Tibial nerve (tissue), 4 donors: ENCODE measurements at places on chromosomes 4 and X.

DNA sequence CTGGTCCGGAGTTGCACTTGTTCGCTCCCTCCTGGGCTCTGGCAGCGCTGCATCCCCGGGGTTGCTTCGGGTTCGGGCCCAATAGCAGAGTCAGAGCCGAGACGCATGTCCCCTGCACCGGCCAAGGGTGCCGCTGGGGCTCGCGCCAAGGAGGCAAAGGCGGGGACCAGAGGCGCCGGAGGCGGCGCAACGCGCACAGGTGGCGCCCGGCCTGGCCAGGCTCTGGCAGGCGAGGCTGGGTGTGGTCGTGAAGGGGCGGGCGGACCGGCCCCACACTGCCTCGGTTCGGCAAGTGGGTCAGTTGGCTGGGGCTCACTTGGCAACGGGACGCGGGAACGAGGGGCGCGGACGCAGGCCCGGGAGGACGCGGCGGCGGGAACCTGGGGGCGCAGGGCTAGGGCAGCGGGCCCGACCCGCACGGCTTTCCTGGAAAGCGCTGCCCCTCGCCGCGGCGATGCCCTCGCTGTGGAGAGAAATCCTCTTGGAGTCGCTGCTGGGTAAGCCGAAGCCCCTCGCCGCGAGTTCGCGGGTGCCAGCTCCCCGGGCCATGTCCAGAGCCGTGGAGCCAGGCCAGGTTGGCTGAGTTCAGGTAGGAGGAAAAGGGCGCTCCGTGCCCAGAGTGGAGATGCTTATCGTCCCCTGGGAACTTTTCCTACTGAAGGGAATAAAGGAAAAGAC is at the start of gene CWH43:
TSS of gene CWH43 (plus strand) at position 300 of the 678 bp plus-strand sequence. CDS start at position 455, 155 bp downstream.
- no peak for DNase-seq

- no peak for DNase-seq
Measured at GRCh38 chr4:173685165-173685830, 155.3 kb upstream of the HAND2 start.

DNA sequence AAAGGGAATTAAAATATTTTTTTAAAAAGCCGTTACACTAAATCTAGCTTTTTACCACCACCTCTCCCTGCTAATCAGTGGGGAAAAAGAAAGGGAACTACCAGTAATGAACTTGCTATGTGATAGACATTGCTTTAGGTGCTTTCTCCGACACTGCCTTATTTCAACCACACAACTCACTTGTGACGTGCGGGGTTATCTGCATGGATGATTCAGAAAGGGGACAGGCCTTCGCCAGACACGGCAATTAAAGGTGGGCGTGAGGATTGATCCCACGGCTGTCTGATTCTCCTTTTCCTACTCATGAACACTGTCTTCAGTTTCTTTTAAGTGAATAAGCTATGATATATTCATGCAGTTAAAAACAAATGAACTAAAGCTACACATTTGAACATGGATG is 882 bp upstream of the CXCR3 start:
- DNase-seq: no peak

DNA sequence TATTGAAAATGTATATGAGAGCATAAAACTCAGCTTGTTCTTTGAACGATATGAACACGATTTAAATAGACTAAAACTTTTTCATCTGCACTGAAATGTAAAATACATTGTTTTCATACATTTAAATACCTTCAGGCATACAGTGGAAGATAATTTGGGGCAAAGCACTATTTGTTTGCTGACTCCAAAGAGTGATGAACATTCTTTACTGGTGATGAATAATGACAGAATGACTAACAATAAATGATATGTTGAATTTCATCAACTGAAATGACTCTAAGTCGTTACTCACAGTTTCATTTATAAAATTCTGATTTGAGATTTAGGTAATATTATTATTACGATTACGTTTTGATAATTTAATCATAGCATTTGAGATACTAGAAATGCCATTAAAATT is 1160.1 kb downstream of the NLGN4X start:
- no peak for DNase-seq
